ENCODE measurements at places on chromosomes 7 and 10. TPM values are rescaled to one million over a fixed set of nuclear protein-coding genes. Genes with fewer than 3 reads are reported as not detected.

CABCOCO1 gene
- total RNA-seq: 0.40 TPM

ADRA2A gene
- total RNA-seq: 0.24 TPM

MYH16 gene
- total RNA-seq: not detected

MMRN2 gene
- total RNA-seq: 0.08 TPM

PURB gene
- 24.0 TPM for total RNA-seq

AKR1C4 gene
- not detected for total RNA-seq

LEP gene
- total RNA-seq: not detected

ICA1 gene
- total RNA-seq: 1.7 TPM

GNA12 gene
- total RNA-seq: 10.2 TPM
